Esophagus mucosa (tissue), 1 donor: ENCODE measurements at places on chromosomes 13 and 19. TPM values are rescaled to one million over a fixed set of nuclear protein-coding genes. Genes with fewer than 3 reads are reported as not detected.

Gene PGLYRP2
- total RNA-seq, result not detected

Gene LILRA5
- total RNA-seq, result 0.64 TPM

Gene NKG7
- total RNA-seq, result not detected

Gene HSD17B14
- 0.40 TPM for total RNA-seq

Gene KLF1
- total RNA-seq, result not detected

Gene SIAH3
- total RNA-seq, result 0.04 TPM

Gene ADPRHL1
- 2.5 TPM for total RNA-seq

Gene CEACAM3
- total RNA-seq, result not detected
